ENCODE measurements at places on chromosomes 16 and 17.

- no peak for DNase-seq
Observed at GRCh38 chr17:51322390-51323029, 62.2 kb downstream of the UTP18 start.

DNA sequence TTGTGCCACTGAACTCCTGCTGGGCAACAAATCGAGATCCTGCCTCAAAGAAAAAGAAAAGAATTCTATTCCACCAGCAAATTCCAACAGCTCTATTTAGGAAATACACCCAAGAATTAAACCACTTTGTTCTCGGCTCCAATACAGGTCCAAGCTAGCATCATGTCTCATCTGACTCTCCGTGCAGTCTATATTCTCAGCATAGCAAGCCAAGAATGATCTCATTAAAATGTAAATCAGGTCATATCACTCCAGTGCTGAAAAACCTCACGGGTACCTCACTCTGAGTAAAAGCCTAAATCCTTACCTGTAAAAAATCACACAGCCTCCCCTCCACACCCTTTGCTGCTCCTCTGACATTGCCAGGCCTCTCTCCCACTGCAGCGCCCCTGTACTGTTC lies 23.9 kb downstream of the UBE2G1 start:
- no peak for DNase-seq

- DNase-seq = no peak
Observed at GRCh38 chr17:68301438-68301959, 10.2 kb downstream of the ARSG start.

DNA sequence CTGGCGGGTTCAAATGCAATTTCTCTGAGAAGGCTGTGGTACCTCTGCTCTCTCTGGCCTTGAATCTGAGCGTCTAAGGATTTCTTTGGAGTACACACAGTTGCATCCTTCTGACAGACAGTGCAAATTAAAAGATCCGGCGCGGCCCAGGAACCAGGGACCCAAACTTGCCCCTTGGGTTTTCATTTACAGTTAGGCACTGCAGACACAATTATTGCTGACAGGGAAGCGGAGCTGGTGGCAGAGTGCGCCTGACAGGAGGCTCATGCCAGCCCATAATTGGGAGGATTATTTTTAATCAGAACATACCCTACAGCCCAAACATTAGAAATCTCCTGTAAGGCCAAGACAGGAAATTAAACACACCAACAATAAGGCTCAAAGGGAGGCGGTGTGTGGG lies 1023.4 kb upstream of the RBFOX1 start:
- DNase-seq = no peak

- no peak for DNase-seq
Observed at GRCh38 chr17:56514899-56515298, 78.6 kb upstream of the NOG start.

GRCh38 chr17:40960144-40960543 lies 6.6 kb downstream of the KRT39 start:
- DNase-seq = no peak

DNA sequence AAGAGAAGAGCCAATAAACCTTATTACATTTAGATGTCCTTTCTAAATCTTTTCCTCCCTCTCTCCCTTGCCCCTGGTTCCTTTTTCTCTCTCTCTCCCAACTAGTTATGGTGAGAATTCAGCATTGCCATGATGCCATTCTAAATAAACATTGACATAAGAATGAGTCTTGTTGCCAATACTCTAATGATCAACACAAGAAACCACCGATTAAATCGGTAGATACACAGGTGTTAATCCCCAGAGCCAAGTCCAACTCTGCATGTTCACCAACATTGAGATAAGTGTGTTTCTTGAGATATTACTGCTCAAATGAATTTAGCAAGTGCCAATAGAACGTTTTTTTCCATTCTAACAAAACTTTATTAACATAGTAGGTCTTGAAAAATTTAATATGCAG lies 412.1 kb downstream of the KCNJ2 start:
- no peak for DNase-seq

DNA sequence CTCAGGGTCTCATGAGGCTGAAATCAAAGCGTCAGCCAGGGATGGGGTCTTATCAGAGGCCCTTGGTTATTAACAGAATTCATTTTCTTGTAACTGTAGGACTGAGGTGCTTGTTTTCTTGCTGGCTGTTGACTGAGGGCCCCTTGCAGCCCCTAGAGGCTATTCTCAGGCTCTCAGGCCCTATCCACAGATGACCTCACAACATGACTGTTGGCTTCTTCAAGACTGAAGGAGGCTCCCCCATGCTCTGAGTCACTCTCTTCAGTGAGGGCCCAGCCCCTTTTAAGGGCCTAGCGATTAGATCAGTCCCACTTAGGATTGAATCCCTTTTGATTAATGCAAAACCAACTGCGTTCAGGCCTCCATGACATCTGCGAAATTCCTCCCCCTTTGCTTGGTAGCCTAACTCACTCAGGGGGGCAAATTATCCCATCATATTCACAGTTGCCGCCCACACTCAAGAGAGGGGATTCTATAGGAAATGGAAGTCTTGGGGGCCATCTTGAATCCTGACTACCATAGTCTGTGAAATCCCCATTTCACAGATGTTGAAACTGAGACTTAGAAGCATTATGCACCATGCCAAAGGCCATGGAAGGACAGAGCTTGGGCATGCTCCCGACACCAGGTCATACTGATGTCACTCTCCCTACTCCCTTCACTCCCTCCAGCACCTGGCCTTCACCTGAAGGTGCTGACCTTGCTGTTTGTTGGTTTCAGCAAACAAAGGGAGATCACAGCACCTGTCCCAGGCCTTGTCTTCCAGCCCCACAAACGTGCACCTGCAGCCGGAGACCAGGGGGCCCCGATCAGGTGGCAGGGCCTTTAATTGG lies 592.3 kb downstream of the MAF start:
- DNase-seq = no peak

DNA sequence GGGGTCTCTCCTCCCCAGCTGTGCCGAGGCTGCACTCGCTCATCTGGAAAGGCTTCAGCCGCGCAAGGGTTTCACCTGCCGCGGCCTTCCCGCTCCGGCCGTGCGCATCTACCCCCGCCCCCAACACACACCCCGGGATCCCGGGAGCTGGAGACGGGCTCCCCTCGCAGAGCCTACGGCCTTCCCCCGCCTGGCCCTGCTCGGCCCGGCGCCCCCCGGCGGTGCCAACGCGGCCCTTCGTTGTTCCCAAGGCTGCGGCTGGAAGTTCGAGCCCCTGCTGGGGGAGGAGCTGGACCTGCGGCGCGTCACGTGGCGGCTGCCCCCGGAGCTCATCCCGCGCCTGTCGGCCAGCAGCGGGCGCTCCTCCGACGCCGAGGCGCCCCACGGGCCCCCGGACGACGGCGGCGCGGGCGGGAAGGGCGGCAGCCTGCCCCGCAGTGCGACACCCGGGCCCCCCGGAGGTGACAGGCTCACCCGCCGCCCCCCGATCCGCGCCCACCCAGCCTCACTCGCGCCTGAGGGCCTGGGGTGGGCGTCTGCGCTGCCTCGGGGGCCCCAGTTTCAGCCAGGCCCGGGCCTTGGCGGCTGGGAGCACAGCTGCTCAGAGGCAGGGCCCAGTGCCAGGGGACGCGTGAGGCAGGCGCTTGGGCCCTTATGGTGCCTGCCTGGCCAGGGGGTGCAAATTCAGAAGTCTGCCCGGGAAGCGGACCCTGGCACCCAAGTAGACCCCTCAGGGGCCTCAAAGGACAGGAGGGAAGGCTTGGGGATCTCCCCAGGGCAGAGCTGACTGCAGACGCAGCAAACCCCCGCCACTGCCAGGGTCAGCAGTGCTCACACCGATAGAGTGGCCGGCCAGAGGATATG lies 11.2 kb downstream of the GALK1 start:
- DNase-seq = peak; percentile 61

GRCh38 chr16:30893417-30893743 lies 497 bp downstream of the BCL7C start:
- DNase-seq = no peak

DNA sequence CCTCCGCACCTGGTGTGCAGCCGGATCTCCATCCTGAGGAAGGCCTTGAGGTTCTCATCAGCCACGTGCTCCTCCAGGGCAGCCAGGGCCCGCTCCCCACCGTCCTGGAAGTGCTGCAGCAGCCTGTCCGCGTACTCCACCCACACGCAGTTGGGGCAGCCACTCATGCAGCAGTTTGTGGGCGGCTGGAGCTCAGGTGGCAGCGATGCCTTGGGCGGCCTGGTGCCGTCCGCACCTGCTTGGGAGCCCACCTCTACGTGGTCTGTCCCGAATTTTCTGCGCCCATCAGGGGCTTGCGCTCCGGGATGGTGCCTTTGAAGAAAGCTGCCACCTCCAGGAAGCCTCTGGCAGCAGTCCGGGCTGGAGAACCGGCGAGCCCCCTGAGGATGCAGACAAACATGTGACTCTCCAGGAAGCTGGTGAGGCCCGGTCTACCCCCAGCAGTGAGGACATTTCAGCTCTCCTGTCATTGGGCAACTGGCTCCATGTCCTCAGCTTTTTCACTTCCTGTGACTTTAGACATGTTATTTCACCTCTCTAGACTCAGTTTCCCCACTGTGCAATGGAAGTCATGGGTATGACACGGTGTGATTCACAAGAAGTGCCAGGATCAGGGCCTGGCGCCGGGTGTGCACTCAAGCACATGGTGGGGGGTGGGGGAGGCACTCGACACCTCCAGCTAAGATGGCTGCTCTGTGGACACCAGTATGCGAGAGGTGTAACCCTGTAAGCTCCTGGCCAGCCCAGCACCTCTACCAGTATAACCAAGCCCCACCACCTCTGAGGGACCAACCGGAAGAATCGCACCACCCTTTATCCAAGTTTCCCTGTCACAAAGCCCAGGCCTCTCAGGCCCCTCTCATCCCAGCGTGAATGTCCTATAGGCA lies 957 bp downstream of the OXLD1 start:
- no peak for DNase-seq

DNA sequence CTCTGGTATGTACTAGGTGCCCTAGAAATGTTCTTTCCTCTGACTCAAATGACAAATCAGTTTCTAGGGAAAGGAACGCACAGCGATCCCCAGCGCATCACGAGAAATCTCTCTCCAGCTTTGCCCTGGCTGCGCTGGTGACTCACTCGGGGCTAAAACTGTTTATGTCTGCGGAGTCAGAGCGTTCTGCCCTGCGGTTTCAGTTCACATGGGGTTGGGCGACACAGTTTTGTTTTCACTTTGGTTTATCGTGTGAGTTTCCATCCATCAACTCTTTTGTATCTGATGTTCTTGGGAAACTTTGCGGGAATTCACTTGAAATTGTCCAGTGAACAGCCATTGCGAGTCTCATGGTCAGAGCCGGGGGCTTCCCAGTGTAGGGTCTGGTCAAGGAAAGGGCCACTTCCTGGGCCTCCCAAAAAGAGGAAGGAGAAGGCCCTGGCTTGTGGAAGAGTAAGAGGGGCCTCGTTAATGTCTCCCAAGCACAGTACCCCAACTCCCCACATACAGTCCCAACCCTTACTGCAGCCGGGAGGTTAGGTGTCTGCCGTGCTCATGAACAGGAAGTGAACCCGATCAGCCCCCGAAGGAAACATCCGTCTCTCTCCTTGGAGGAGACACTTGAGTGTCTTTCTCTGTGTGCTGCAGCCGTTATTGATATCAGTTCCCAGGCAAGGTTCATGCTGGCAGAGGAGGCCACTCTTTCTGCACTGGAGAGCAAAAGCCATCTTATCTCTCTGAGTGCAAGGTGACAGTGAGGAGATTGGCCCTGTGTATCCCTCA lies 643.2 kb downstream of the WWOX start:
- peak; percentile 30 for DNase-seq

GRCh38 chr17:80941743-80942422 lies 49.8 kb upstream of the CHMP6 start:
- no peak for DNase-seq

DNA sequence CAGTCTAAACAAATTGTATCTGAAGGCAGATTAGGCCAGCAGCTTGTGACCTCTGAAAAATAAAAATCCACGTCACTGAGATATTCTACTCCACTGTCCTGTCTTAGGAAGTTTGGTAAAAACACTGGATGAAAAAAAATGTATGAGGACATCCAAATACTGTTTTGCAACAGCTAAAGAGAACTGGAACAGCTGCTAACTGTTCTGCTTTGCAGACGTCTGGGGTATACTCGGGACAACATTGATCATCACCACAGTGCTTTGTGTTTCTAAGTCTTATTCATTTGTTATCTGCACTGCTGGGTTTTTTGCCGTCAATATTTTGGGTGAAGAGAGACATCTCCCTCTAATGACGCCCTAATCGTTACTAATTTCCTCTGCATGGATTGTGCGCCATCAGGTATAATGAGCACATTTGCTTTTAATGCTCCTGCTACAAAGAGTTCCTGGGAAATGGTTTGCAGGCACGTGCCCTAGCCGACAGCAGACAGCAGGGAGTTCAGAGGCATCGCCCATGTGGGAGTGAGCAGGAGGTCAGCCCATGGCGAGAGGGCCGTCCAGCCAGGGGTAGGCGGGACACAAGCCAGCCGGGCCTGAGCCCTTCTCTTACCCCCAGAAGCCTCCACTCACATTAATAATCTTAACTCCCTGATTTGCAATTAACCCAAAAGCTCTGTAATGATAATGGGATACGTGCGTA lies 87.0 kb downstream of the CBLN1 start:
- no peak for DNase-seq

DNA sequence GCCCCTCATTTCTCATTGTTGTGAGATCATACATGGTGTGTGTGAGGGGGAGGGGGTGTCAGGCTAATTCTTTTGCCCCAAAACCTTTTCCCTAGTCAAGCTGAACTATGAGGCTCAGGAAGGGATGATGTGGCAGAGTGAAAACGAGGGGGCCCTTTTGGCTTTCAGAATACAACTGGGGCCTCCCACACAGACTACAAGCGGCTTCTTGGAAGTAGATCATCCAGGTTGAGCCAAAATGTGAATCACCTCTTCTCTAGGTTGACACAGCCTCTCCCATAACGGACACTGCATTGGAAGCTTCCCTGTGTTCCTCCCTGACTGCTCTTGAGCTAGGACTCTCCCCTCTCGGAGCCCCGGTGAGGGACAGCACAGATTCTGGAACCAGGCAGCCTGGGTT lies 2.3 kb upstream of the ALKBH5 start:
- no peak for DNase-seq

- DNase-seq = no peak
Observed at GRCh38 chr16:73864868-73865267, 431.7 kb upstream of the PSMD7 start.

GRCh38 chr16:4385066-4385788 lies 13.6 kb downstream of the VASN start:
- no peak for DNase-seq

DNA sequence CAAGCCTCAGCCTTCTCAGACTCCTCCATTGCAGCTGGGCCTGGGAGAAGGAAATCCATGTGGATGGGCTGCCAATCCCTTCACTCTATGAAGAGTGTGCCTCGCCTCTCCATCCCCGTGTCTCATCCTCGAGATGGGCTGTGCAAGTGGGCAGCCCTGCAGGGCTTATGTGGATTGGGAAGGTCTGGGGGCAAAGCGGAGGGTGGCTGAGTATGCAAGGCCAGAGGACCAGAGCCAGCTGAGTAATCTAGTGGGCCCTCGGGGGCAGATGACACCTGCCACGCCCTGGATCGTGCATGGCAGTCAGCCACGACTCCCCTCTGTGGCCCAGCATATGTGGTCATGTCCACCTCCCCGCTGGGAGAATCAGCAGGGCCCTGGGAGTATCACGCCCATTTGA lies 78.9 kb downstream of the IRX5 start:
- no peak for DNase-seq

GRCh38 chr16:4377573-4378154 lies 6.0 kb downstream of the VASN start:
- DNase-seq = no peak

- DNase-seq = no peak
Observed at GRCh38 chr17:29838961-29839360, 91.1 kb downstream of the SSH2 start.

- no peak for DNase-seq
Observed at GRCh38 chr17:438191-438590, 85.6 kb upstream of the RPH3AL start.

- no peak for DNase-seq
Observed at GRCh38 chr17:65956814-65957213, 235.1 kb downstream of the CEP112 start.

GRCh38 chr16:19753815-19754643 lies 36.0 kb downstream of the IQCK start:
- no peak for DNase-seq
